ENCODE measurements at places on chromosomes 6 and 20.

GRCh38 chr20:58469616-58470015 is 45.6 kb downstream of the APCDD1L start:
- DNase-seq, result no peak

DNA sequence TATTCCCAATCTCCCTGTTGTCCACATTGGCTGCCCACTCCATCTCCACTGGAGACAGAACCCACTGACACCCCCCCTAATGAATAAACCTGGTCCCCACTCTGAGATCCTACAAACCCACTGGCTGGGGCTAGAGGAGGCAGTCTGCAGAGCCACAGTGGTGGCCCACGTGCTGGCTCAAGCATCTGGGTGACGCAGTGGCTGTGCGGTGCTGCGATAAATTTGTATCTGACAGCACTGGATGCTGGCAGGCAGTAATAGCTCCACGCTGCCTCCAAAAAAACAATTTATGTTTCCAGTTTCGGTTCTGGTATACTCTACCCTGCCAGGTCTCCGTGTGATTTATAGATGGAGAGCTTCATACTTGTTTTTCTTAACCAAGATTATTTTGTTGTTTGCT is 87.1 kb upstream of the SYNDIG1 start:
- no peak for DNase-seq

GRCh38 chr20:4046311-4046924 is 31.1 kb upstream of the RNF24 start:
- no peak for DNase-seq

DNA sequence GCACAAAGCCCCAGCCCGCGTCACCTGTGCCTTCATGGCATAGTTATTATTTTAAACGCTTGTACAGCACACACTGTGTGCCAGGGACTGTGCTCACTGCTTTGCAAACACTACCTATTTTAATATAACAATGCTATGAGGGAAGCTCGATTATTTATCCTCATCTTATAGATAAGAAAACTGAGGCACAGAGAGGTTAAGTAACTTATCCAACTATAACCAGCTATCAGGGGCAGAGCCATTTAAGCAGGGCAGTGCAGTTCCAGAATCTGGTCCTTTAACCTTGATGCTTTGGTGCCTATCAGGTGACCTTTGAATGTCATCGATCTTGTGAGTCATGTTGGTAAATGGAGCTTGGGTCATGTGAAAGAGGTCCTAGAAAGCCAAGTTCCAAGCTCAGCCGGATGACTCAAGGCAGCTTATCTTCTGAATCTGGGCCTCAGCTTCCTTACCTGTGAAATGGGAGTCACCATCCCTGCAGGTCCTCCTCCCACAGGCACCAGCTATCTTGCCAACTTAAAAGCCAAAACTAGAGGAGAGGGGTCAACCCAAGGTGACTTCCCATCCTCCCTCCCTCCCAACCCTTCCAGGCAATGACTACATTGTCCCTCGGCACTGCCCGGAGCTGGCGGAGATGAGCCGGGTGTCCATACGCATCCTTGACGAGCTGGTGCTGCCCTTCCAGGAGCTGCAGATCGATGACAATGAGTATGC is 56.4 kb upstream of the TTPAL start:
- DNase-seq, result no peak

- DNase-seq, result peak; percentile 84
Measured at GRCh38 chr20:41249411-41250281, 67.9 kb downstream of the ZHX3 start.

GRCh38 chr6:86949771-86950170 is 12.4 kb downstream of the HTR1E start:
- DNase-seq, result no peak

DNA sequence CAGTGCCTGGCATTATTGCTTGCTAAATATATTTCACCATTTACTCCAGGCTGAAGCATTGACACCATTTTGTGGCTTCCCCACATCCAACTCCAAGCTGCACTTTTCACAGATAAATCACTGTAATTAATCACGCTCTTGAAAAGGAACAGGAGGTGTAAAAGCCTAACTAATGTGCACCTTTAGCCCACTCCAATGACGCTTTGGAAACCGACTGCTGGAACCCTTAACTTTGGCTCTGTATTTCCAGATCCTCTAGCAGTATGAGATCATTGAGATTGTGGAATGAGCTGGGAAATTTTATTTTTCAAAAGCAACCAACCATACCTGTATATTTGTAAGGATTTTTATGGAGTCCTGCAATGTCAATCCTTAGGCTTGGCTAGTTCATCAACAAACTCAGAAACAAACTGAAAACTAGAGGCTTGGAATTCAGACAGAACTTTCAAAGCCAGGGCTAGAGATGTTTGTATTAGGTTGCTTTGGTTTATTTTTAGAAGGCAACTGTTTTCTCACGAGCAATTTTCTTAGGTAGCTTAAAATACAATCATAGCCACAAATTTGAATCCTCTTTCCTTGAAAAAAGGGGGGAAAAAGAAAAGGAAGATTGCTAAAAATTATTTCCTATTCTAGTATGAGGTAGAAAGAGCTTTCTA is 52.8 kb upstream of the UTRN start:
- no peak for DNase-seq

DNA sequence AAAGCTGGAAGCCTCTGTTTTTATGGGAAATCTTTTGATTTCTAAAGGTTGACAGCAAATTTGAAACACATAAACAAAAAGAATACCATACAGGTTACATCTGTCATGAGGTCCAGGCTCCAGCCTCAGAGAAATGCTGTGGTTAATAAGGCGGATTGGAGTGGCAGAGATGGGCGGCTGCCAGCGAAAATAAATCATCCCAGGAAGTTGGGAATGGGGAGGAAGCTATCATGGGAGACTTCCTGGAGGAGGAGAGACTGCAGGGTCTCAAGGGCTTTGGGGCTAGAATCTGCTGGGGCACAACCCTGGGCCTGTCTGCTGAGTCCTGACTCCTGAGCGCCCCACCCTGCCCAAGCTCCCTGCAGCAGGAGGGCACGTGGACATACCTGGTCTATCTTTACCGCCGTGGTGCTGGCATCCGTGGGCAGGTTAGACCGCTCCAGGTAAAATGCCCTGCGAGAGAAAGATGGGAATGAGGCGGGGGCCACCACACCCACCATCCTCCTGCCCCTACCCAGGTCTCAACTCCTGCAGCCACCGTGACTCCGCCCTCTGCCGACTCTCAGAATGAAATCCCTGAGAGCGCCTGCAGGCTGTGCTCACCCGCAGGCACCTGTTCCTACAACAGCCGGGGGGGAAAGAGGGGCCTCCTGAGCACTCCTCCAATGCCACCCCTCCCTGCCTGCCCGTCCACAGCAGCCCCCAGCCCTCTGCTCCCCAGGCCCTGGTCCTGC is 197.3 kb downstream of the PREX1 start:
- DNase-seq, result peak; percentile 22

DNA sequence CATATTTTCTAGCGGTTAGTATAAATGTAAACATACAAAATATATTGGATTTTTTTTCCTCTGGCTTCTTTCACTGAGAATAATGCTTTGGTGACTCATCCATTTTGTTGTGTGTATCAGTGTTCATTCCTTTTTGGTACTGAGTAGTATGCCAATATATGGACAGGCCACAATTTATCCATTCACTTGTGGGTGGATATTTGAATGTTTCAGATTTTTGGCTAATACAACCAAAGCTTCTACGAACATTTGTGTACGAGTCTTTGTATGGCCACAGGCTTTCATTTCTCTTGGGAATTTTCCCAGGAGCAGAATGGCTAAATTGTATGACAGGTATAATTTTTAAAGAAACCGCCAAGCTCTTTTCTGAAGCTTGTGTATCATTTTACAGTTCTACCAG is 677.5 kb downstream of the HDGFL1 start:
- no peak for DNase-seq

- no peak for DNase-seq
Measured at GRCh38 chr6:48990739-48991138, 472.3 kb downstream of the MMUT start.

DNA sequence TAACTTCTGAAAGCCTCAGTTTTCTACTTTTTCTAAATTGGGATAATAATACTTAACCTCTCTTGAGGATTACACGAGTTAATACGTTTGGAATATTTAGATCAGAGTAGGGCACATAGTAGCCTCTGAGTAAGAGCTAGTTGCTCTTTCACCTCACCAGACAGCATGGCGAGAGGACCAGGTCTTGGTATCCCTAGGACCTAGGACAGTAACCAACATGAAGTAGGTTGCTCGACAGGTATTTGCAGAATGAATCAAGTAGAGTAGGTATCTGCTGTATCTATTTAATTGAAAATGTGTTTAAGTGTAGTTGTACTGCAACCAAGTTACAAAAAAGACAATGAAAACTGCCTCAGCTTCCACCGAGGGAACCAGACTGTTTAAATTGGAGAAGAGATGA is 1.4 kb downstream of the CDC5L start:
- DNase-seq, result no peak

DNA sequence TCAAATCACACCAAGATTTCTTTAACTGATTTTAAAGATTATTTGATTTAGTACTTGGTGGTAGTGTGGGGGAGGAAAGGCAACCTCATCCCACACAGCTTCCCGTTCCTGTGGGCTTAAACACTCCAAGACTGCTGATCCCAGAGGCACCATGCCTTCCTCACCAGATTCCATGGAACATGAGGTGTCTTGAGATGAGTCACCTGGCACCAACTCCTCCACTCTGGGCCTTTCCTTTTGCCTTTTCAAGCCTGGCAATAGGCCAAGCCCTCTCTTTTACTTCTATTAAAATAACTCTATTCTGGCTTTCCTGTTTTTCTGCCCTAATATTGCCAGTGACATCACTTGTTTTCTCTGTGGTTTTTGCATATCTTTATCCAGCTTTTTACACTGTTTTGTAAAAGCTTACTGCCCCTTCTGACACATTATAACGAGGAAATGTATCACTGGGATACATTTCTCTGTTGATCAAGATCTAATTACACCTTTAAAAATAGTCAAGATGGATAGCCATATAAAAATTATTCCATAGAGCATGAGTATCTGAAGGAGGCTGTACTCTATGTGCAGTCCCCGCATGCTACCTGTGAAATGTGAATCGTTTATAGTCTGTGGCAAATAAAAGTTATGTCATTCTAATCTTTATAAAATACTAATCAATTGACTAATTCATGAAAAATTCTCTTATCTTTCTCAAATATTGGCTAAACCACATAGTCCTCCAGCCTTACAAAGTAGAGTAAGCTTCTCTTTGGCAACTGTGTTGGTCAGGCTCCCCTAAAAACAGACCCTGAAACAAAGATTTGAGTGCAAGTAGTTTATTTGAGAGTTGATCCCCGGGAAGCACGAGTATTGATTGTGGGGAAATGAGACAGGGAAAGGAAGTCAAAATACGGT is 257.8 kb upstream of the KCNQ5 start:
- DNase-seq, result peak; percentile 97

GRCh38 chr6:53767941-53768340 is 26.9 kb upstream of the LRRC1 start:
- DNase-seq, result no peak

DNA sequence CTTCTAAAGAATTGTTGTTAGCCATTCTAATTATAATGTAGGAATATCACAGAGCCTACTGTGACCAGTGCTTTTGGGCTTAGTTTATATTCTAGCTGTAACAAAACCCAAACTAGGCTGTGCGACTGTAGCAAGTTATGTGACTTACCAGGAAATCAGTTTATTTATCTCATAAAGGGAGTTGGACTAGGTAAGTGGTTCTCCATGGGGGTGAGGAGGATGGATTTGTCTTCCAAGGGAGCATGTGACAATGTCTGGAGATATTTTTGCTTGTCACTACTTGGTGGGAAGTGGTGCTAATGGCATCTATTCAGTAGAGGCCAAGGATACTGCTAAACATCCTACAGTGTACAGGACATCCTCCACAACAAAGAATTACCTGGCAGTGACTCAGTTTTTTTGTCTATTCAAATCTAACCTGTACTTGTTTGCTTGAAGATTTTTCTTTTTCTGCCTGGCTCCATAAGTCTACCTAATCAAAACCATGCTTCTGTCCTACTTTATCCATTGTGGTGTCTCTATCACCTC is 32.5 kb downstream of the ZFAND3 start:
- no peak for DNase-seq

DNA sequence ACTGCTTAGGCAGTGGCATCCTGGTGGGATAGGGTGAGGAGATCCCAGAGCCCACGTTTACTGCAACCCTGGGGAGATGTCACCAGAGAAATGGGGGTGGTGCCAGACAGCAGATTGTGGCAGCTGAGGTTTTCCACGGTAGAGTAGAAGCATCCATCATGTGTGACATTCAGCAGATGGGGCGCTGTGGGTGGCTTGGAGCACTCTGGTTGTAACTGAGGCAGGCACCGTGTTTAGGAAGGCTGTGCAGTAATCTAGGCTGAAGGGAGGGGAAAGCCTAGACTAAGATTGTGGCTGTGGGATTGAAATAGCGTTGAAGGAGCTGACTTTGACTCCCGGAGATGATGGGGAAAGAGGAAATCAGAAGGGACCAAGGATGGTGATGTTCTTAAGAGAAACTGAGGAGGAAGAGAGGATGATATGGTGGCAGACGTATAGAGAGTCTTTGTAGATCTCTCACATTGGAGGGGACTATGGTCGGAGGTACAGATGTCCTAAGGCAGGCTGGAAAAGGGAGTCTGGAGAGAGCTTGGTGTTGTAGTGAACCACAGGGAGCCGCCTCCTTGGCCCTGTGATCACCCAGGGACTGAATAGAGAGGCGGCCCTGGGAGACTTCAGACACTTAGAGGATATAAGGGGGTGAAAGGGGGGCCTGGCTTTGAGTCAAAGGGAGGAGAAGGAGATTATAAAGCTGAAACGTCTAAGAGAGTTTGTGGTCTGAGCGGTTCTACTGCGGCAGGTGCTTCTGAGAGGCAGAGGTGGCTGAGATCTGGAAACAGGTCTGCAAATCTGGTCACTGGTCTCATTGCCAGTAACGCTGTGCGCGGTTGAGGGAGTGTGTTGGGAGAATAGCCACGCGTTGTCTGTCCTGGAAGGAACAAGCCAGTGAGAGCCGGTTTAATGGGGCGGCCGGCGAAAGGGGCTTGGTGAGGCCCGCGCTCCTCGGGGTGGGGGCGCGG is 792 bp upstream of the MICA start:
- no peak for DNase-seq

GRCh38 chr6:141133836-141134235 is 998.9 kb upstream of the GJE1 start:
- DNase-seq, result no peak

GRCh38 chr20:57999465-58000111 is 228.9 kb downstream of the ANKRD60 start:
- DNase-seq, result peak; percentile 8

DNA sequence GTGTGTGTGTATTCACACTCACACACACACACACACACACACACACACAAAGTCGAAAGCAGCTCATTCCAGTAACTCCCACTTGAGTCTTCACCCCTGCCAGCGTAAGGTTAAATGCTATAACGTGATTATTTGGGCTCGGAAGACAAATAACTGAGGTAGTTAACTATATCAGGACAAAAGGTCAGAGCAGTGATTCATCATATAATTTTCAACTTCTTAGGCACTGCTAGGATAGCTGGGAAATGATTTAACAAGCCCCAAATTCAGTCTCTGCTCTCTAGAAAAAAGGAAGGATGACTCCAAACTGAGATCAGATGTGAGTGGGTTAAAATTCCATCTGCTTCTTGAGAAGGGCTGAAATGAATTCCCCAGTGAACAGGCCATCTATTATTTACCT is 30.7 kb downstream of the HDGFL1 start:
- DNase-seq, result peak; percentile 21

GRCh38 chr20:45459606-45460005 is 9.9 kb upstream of the WFDC2 start:
- no peak for DNase-seq

GRCh38 chr6:67880939-67881705 is 754.0 kb upstream of the ADGRB3 start:
- DNase-seq, result no peak

GRCh38 chr20:19924255-19924654 is 92.9 kb upstream of the NAA20 start:
- DNase-seq, result no peak
